ENCODE measurements at places on chromosomes 4 and X.

DNA sequence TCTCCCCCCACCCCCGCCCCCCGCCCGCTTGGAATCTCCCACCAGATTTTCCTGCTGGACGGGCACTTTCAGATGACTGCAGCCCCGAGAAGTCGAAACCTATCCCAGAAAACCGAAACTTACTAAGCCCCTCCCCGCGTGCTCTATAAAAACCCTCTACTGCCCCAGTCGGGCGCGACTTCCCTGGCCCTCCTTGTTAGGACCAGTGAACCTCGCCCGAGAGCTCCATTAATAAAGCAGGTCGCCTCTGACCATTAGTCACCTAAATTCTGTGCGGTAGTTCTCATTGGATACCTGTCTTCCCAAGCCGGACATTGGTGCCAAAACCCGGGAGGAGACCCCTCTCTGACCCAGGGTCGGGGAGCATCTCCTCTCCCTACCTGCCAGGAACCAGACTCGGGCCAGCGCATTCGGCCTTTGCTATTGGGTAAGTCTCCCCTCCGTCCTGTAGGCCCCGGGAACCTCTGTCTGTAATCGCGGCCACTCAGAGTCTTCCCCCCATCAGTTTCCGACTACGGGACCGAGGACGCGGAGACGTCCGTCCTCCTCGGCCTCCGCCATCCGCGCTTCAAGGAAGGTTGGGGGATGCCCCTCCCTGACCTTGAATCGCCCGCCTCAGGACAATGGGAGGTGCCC lies 958.0 kb downstream of the RPA4 start:
- no peak for DNase-seq

GRCh38 chr4:70603856-70604255 lies 11.8 kb downstream of the AMBN start:
- no peak for DNase-seq

GRCh38 chr4:123750044-123750443 lies 353.4 kb downstream of the SPRY1 start:
- DNase-seq: no peak

- DNase-seq: no peak
These were observed 74.6 kb upstream of the MAGEA10 start for GRCh38 chrX:152212969-152213368.

GRCh38 chr4:159778298-159778697 lies 675.4 kb downstream of the RAPGEF2 start:
- no peak for DNase-seq

DNA sequence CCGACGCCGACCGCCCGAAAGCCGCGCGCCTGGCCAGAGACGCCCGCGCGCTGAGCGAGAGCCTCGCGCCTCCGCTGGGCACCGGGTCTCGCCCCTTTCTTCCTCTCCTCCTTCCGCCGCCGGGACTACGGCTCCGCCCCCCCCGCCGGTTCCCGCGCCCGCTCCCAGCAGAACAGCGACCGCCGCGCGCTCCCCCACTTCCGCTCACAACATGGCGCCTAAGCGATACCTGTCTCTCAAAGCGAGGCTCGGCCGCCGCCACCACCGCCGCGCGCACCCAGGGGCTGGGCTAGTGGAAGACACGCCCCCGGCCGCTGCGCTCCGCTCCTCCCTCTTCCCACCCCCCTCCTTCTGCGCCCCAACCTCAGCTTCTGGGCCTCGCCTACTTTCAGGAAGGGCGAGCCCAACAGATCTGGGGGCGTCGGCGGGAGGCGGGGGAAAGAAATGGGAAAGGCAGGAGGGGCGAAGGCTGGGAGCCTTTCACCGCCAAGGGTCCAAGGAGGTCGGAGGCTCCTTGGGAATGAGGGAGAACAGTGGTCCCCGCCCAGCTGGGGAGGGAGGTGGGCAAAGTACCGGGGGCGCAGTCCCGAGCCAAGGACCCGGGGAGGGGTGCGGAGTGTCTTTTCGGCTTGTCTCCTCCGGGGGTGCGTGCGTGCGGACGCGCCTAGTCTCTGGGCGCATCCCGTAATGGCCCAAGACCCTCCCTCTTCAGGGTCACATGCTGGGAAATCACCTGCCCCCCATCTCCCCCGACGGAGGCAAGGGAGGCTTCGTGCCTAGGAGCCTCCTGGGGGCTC lies at the start of gene RPS6KA3:
Gene RPS6KA3 (minus strand): TSS at position 100 of the 797 bp plus-strand sequence. CDS start 277 bp downstream, outside the sequence.
- DNase-seq: peak; percentile 57

GRCh38 chr4:58566260-58566659 lies 1456.1 kb upstream of the IGFBP7 start:
- no peak for DNase-seq

DNA sequence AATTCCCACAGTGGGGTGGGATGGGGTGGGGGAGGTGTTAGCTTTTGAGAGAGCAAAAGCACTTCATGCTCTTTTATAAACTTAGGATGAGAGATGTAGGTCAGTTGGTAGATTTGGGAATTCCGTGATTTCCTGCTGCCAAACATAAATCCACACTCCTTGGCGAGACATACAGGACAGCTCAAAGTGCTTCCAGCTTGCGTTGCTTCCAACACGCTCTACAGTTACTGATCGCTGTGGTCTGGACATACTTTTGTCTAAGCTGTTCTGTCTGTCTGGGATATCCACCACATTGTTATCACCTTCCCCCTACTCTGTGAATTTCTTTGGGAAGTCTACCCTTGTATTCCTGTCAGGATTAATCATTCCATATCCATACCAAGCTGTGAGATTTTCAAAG lies 117.5 kb downstream of the RAPGEF2 start:
- DNase-seq: no peak

DNA sequence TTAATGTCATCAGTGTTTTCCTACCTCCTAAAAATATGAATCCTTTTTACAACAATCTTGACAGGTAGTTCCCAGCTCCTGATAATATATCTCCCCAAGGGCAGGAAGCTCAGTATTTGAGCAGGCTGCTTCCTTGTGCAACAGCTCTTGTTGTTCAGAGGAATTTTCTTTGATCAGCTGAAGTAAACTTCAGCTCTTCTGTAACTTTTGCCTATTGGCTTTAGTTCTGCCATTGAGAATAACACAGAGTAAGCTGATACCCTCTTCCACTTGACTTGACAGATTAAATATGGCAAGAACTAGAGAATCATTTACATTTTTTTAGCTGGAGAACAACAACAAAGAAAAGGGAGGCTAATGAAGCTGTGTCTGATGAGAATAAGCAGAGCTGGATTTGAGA lies 75.2 kb downstream of the LUZP4 start:
- DNase-seq: no peak

DNA sequence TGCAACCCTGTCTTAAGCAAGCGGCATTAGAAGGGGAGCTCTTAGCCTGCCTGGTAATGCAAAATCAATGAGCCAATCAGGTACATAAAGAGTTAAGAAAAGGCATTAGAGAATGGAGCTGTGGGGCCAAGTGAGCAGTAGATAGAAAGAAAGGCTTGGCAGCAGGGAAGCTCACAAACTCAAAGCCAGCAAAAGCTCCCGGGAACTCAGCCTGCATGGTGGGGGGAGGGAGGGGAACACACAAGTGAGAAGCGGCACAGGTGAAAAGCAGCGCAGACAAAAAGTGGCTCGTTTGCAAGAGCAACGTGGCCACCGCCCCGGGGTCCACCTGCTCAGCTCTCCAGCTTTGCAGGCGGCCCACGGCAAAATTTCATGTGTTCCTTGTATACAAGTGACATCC lies 818.5 kb downstream of the FAM133A start:
- DNase-seq: no peak

GRCh38 chr4:136687118-136687517 lies 845.2 kb downstream of the PCDH18 start:
- no peak for DNase-seq

- no peak for DNase-seq
These were observed 59.4 kb upstream of the ADRA2C start for GRCh38 chr4:3706565-3707422.

DNA sequence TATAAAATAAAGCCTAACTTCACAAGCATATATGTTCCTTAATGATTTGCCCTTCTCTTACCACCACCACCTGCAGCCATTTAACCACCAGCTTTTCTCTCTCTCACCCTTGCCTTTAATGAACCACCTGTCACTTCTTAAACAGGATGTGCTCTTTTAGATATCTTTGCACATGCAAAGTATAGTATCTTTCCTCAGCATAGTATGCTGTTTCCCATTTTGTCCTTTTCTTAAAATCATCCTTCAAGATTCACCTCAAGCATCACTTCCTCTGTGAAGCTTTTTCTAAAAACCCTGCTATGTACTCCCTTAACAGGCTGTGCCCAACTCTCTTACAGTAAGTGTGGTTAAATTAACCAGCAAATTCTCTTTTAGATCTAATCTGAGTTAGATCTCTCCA lies 8.2 kb upstream of the CNOT6L start:
- no peak for DNase-seq

Data from brain pericyte (primary cell).